RPMI8226 (cell line): ENCODE measurements at places on chromosomes 1 and 21.

DNA sequence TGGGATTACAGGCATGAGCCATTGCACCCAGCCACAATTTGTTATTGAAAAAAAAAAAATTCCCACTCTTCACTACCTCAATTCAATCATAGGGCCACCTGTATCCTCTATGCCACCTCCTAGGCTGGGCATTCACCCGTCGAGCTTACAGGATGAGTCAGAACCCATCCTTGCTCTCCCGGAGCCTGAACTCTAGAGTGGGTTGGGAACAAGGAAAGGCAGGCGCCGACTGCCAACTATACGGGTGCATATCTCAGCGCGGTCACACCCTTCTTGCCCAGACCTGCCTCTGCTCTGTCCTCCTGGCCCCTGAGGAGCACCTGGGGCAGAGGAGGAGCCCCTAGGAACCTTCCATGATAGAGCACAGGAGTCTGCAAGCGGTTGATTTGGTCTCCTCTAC lies 21.4 kb upstream of the LBR start:
- DNase-seq, result no peak

GRCh38 chr1:62744611-62745577 lies 39.0 kb upstream of the ATG4C start:
- no peak for DNase-seq

DNA sequence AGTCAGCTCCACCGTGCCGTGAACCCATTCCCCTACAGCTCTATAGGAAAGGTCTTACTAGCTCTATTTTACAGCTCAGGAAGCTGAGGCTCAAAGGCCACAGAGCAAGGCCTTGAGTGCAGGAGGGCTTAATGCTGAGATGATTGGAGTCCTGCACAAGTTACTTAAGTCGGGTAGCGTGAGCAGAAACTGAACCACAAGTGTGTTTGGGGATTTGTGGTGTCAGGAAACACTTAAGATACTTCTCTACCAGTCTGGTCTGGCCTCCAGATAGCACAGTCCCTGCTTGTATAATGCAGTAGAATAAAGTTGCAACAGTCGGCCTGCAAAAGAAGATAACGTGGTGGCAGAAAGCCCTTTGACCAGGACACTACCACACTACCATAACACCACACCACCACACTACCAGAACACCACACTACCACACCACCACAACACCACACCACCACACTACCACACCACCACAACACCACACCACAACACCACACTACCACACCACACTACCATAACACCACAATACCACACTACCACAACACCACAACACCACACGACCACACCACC lies 118.1 kb downstream of the SPSB1 start:
- peak; percentile 48 for DNase-seq

DNA sequence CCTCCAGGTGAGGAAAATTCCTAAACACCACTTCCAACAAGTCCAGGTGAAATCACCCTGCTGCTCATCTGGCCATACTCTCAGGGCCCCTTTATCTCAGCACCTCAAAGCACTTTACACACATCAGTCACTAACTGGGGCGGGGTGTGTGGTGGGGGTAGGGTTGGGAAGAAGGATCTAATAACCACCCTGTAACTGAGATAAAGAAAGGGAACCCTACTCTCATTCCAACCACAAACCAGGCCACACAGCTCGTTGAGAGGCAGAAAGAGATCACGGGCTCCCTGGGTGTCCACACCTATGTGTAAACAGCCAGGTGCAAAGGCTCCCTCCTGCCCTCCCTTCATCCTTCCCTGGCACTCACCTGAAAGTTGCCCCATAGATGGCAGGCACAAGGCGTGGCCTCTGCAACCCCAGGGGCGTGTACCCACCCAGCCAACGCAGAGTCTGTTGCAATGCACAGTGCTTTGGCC lies 20.4 kb downstream of the GPR161 start:
- no peak for DNase-seq

DNA sequence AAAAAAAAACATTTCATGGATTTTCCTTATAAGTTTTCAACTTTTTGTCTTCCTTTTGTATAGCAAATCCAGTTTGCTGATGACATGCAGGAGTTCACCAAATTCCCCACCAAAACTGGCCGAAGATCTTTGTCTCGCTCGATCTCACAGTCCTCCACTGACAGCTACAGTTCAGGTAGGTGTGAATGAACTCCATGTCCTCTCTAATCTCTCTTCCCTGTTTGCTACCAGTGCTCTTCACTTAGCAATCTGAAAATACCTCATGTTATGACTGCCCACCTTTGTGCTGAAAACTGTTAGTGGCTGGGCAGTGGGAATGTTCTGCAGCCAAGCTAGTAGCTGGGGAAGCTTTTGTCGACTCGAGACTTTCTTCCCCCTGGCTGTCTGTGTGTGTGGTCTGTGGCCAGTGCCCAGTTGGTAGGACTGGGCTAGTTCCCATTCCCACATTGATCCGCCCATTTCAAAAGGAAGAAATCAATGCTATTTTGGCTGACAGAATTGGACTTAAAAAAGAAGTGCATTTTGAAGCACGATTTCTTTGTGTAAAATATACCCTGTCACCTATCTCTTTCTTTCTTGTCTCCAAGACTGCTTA lies 24.5 kb downstream of the AHCYL1 start:
- no peak for DNase-seq

- no peak for DNase-seq
These were observed 500.3 kb upstream of the C1orf87 start for GRCh38 chr1:60573726-60574409.

- no peak for DNase-seq
These were observed 70.9 kb upstream of the PLPPR4 start for GRCh38 chr1:99193431-99193830.

DNA sequence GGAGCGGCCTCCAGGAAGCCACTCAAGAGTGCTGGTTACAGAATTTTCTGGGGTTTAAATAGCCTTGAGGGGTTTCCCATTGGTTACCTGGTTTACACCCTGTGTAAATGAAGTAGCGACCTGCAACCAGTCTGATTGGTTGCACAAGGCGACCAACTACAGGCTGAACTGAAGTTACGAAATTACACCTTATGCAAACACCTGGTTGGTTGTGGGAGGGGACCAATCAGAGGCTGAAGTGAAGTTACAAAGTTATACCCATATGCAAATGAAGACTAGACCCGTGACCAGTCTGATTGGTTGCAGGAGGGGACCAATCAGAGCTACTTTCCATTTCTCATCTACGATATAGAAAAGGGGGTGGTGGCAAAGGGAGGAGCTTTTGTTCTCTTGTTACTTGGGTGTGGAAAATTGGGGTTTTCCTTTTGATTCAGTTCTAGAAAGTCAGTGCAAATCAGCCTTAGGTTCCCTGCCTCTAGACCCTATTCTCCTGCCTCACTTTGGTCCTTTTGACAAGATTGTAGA lies 22.2 kb upstream of the C1orf174 start:
- DNase-seq, result no peak

DNA sequence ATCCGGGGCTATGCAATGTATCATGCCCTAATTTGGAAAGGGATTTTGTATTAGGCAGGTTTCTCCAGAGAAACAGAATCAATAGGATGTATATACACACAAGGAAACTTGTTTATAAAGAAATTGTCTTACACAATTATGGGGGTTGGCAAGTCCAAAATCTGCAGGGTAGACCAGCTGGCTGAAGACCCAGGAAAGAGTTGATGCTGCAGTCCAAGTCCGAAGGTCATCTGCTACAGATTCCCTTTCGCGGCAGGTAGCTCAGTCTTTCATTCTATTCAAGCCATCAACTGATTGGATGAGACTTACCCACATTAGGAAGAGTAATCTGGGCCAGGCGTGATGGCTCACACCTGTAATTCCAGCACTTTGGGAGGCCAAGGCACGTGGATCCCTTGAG lies 54.6 kb upstream of the CXADR start:
- DNase-seq, result no peak

DNA sequence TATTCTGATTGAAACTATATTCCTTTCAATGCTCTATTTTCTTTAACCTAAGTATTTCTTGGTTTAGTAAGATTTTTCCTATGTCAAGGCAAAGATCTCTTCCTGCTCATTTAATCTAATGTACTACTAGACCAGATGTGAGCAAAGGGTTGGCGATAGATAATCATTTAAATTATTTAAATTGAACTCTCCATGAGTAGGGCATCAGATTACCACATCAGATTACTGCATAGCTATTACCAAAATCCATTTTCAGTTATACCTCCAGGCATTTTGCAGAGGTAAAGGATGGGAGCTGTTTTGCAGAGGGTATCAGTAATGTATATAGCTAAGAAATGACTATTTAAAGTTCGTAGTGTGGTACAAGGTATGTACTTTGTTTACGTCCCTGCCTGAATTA lies 607.9 kb downstream of the PTPRC start:
- no peak for DNase-seq

DNA sequence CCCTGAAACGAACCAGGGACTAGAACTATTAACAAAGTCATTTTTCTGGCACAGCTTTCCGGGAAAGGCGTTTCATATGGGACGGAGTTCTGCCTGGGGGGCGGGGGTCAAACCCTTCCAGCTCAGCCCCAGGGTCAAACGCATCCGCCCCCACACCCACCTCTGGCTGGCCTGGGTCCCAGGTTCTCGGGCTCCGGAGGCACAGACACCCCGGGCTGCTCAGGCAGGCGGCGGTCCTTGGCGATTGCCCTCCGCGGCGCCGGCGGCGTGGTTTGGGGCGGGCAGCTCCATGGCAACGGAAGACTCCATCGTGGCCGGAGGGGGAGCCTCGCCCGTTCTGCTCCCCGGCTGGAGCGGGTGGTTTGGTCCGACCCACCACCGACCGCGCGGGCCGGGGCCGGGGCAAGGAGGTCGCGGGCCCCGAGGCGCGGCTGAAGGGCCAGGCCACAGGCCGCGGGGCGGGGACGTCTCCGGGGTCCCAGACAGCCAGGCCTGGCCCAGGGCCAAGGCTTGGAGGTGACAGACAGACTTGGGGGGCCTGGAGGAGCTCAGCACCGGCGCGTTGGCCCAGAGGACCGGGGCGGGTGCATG lies at the start of gene CFAP74:
TSS of gene CFAP74 (minus strand) at position 246 of the 591 bp plus-strand sequence. CDS start 12,830 bp downstream, outside the sequence.
- DNase-seq, result peak; percentile 52

DNA sequence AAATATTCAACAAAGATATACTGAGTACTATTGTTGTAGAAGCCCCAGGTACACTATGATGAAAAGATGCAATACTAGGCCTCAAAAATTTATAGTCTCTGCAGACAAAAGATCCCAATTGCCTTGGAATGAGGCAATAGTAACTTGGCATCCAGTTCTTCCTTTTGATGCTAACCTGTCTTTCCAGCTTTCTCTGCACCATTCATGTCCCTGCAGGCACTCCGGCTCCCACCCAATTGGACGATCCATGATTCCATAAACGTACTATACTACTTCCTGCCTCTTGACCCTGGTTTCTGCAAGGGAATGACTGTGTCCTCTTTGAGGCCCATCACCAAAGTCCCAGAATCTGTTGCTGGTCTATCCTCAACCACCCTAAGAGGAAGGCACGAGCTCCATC lies 8.0 kb upstream of the TAGLN2 start:
- no peak for DNase-seq

DNA sequence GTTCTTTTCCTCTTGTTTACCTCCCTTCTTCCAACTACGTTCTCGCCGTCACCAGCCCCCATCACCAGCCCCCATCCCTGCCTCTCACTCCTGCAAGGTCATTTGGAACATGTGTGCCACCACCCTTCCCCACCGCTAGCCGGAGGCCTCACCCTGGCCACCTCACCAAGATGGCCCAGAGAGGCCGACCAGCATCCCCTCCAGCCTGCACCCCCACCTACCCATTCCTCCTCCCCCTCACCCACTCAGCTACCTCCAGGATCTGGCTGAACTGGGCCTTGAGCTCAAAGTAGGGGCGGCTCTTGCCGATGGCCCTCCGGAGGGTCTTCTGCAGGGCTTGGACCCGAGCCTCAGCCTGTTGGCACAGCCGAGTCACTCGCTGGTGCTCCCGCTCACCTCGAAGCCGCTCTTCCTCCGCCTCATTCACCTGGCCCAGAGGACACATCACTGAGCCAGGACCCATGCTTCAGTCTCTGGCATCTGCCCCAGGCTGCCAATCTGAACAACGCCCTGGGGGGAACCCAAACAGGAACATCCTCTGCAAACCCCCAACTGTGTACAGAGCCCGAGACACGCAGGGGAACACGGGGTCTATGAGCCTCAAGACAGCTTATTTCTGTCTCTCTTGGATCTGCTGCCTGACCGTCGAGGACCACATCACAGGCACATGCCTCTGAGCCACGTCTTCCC lies 12.8 kb downstream of the SH3BP5L start:
- DNase-seq, result no peak

DNA sequence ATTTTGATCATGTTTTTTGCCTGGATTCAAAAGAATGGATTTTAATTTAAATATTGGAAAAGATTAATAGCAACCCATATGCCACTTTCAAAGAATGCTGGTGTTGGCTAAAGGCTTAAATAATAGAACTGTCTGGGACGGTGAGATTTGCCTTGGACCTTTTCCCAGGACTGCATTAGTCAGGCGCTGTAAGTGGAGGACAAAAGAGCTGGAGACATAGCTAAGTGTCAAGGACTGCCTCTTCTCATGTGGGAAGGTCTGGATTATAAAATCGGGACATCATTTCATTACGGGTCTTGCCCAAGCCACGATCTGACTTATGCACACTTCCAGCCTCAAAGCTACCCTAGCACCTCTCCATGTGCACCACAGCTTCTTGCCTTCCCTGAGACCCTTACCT lies 458.5 kb upstream of the DEPDC1 start:
- no peak for DNase-seq

GRCh38 chr1:1337793-1338147 lies 6.7 kb downstream of the TAS1R3 start:
- DNase-seq, result no peak

DNA sequence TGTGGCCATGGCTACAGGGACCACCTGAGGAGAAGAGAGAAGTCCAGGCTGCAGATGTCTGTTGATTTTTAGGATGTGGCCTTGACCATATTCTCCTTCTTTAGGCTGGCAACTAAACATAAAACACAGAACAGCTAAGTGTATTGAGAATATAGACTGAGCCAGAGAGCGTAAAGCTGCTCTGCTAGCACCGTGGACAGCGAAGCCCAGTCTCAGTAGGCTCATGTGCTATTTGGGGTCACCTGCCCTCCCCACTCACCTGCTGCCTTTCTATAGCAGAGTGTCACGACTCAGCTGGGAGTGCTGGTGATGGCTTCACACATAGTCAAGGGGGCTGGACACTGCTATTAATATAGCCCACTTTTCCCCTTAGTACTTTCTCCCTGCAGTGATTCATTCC lies 278.5 kb downstream of the KCNH1 start:
- no peak for DNase-seq
